ENCODE measurements at places on chromosomes 11 and 22. TPM values are rescaled to one million over a fixed set of nuclear protein-coding genes. Genes with fewer than 3 reads are reported as not detected.

DNA sequence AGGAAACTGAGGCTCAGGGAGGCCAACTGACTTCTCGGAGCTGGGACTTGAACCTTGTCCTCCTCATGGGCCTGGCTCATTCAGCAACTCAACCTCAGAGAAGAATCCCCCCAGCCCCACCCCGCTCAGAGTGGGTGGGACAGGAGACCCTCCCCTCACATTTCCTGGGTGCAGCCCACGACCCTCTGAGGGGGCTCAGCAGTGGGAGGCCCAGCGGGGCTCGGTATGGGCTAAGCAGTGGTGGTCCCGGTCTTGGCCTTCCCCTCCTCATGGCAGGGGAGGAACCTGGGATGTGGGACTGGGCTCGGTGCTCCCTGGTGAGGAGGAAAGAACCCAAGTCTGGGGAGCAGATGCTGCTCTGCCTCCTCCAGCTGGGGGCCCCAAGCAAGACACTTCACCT, 14.2 kb upstream of the CABP7 start:
- DNase-seq, result no peak

- DNase-seq, result no peak
Observed at GRCh38 chr11:128621601-128622501, 34.5 kb upstream of the ETS1 start.

The BDNF gene
- total RNA-seq, result 6.8 TPM

The TSKU gene
- 35.8 TPM for total RNA-seq

The TNNI2 gene
- total RNA-seq, result 73.7 TPM

DNA sequence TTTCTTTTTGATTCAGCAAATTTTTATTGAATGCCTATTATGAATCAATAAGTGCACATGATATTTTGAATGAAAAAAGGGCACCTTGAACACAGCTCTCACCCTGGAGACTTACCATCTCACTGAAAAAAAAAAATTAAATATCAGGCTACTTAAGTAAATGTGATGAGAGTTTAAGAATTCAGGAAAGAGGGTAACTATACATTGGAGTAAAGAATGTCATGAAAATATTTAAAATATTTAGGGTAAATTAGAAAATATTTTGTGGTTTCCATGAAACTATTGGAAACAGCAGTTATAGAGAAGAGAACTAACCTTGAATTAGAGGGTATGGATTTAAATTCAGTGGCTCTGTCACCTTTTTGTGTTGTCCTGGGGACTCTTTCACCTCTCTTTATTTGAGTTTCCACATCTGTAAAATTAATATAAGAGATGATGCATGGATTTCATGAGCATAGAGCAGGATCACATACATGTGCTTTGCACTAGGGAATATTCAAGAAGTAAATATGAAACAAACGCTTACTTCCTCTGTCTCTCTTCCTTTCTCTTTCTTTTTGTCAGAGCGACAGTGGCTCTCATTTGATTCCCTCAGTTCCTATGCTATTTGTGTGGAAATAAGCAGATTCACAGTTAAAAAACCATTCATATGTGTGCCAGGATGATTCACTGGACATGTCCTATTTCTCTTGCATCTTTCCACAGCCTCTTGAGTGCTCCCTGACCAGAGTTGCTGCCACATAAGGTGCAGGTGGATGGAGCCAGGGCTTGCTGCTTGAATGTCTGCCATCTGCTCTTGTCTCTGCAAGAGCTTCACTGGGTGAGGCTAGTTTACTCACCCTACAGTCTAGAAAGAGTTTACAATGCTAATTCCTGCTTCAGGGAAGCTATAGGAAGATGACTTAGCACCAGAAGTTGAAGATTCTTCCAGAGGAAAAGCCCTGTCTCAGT, 533.1 kb downstream of the ETS1 start:
- DNase-seq, result no peak

GRCh38 chr11:93407777-93408401, 77.3 kb downstream of the DEUP1 start:
- DNase-seq, result no peak

DNA sequence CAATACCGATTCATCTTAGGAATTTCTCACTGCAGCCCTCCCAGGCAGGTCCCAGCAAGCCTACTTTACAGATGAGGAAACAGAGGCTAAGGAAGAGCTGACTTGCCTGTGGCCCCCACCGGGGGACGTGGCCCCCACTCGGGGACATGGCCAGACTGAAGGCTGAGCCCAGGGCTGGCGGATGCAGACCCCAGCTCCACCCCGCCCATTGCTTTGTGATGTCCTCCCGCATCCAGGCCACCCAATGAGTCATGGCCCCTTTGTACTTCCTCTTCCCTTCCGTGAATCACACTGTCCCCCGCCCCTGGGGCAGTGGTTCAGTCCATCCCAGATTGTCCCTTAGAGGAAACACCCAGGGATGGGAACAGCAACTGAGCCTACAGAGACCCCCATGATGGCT, 116.0 kb upstream of the ANO1 start:
- DNase-seq, result no peak

DNA sequence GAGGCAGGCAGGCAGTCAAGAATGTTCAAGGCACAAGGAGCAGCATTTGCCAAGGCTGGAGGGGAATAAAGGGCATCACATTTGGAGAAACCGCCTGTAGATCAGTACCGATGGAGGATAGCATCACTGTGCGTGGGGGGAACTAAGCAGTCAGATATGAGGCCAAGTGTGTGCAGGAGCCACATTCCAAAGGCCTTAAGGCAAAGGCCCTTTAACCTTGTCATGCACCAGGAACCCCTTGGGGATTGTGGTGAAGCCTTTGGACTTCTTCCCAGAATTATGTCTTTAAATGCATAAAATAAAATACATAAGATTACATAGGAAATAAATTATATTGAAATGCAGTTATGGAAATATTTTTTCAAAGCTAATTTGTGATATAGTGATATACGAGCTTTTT, 532.1 kb downstream of the BUD13 start:
- DNase-seq, result no peak

The TEX12 gene
- not detected for total RNA-seq

The WT1 gene
- 0.17 TPM for total RNA-seq

The GRIA4 gene
- 0.49 TPM for total RNA-seq

- DNase-seq, result no peak
Observed at GRCh38 chr11:67435727-67436458, 1.6 kb downstream of the PTPRCAP start.

- no peak for DNase-seq
Observed at GRCh38 chr11:103594283-103594682, 442.2 kb upstream of the DDI1 start.
